ENCODE measurements at places on chromosomes 2 and 18. TPM values are rescaled to one million over a fixed set of nuclear protein-coding genes. Genes with fewer than 3 reads are reported as not detected.

The SPAST gene
- 11.4 TPM for total RNA-seq

The CROCC2 gene
- total RNA-seq, result not detected

The DSC3 gene
- 0.17 TPM for total RNA-seq

The KCNG2 gene
- total RNA-seq, result 1.9 TPM

The C1GALT1C1L gene
- 1.0 TPM for total RNA-seq

The AQP12B gene
- total RNA-seq, result not detected

The MARCO gene
- total RNA-seq, result not detected

The UPP2 gene
- not detected for total RNA-seq
